ENCODE measurements at places on chromosomes 7 and 10. TPM values are rescaled to one million over a fixed set of nuclear protein-coding genes. Genes with fewer than 3 reads are reported as not detected.

The FBXL13 gene
- polyA plus RNA-seq, result 1.2 TPM

The RAB19 gene
- polyA plus RNA-seq, result 11.0 TPM

The EBLN1 gene
- polyA plus RNA-seq, result not detected

The AOC1 gene
- 0.17 TPM for polyA plus RNA-seq

The XPNPEP1 gene
- polyA plus RNA-seq, result 201 TPM

The TLX1 gene
- polyA plus RNA-seq, result not detected

The GDF10 gene
- polyA plus RNA-seq, result 0.32 TPM

The ATOH7 gene
- polyA plus RNA-seq, result 1.0 TPM

The MBL2 gene
- not detected for polyA plus RNA-seq

The SH2D4B gene
- polyA plus RNA-seq, result 0.06 TPM

The SPRN gene
- polyA plus RNA-seq, result 0.23 TPM

The AGMO gene
- polyA plus RNA-seq, result 0.22 TPM

The PIK3AP1 gene
- 1.9 TPM for polyA plus RNA-seq

The GPAM gene
- 5.5 TPM for polyA plus RNA-seq

The WNT8B gene
- 0.71 TPM for polyA plus RNA-seq

The SRRM3 gene
- 18.4 TPM for polyA plus RNA-seq

The NXPH1 gene
- 0.14 TPM for polyA plus RNA-seq

The ZCCHC24 gene
- 3.9 TPM for polyA plus RNA-seq

The GNAT3 gene
- not detected for polyA plus RNA-seq

The TSPAN13 gene
- 15.3 TPM for polyA plus RNA-seq

The ELFN1 gene
- 4.5 TPM for polyA plus RNA-seq

The ALOX5 gene
- polyA plus RNA-seq, result 7.7 TPM

The SLC26A4 gene
- not detected for polyA plus RNA-seq

The TUBAL3 gene
- polyA plus RNA-seq, result 0.05 TPM

The NEUROG3 gene
- 0.55 TPM for polyA plus RNA-seq

The PRSS1 gene
- 0.20 TPM for polyA plus RNA-seq

The ERVW-1 gene
- 0.08 TPM for polyA plus RNA-seq

The IFIT1B gene
- polyA plus RNA-seq, result not detected

The BICC1 gene
- 0.20 TPM for polyA plus RNA-seq

The C10orf90 gene
- 0.21 TPM for polyA plus RNA-seq

The C10orf62 gene
- polyA plus RNA-seq, result 0.05 TPM

The ADAMTS14 gene
- 2.0 TPM for polyA plus RNA-seq

The PANK1 gene
- polyA plus RNA-seq, result 18.5 TPM

The NUTM2D gene
- 1.2 TPM for polyA plus RNA-seq

The GIMAP4 gene
- polyA plus RNA-seq, result not detected

The HNRNPF gene
- 208 TPM for polyA plus RNA-seq

The CLDN3 gene
- 65.2 TPM for polyA plus RNA-seq

The OR2A14 gene
- not detected for polyA plus RNA-seq

The COBL gene
- polyA plus RNA-seq, result 20.3 TPM

The TCAF2 gene
- 0.06 TPM for polyA plus RNA-seq

The SPDYE2B gene
- not detected for polyA plus RNA-seq

The CHRM2 gene
- polyA plus RNA-seq, result 0.32 TPM
